ENCODE measurements at places on chromosomes 13 and 19. TPM values are rescaled to one million over a fixed set of nuclear protein-coding genes. Genes with fewer than 3 reads are reported as not detected.
A peak's percentile ranks its signal among the peaks of the same experiment; 100 is the strongest.

- DNase-seq, result no peak
Measured at GRCh38 chr19:33392341-33393285, 19.1 kb downstream of the CEBPG start.

GRCh38 chr13:41562541-41563178 lies 105.3 kb downstream of the RGCC start:
- no peak for DNase-seq

S1PR2 gene
- total RNA-seq, result 3.0 TPM

TMEM59L gene
- total RNA-seq, result not detected

- no peak for DNase-seq
Measured at GRCh38 chr19:19259741-19260140, 13.4 kb downstream of the TM6SF2 start.

FEM1A gene
- 15.2 TPM for total RNA-seq

DNA sequence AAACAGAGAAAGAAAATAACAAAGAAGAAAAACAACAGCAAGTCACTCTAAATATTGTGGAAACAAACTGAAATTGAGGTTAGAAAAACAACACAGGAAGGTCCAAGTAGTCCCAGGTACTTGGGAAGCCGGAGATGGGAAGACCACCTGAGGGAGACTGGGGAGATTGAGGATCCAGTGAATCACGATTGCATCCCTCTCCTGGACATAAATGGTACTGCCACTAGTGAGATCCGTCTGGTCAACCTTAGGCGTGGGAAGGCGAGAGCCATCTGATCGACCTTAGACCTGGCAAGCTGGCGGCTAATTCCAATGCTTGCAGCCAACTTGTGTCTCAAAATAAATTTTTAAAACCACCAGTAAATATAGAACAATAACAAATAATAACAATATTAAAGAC lies 81.9 kb downstream of the ZNF726 start:
- DNase-seq, result no peak

DNA sequence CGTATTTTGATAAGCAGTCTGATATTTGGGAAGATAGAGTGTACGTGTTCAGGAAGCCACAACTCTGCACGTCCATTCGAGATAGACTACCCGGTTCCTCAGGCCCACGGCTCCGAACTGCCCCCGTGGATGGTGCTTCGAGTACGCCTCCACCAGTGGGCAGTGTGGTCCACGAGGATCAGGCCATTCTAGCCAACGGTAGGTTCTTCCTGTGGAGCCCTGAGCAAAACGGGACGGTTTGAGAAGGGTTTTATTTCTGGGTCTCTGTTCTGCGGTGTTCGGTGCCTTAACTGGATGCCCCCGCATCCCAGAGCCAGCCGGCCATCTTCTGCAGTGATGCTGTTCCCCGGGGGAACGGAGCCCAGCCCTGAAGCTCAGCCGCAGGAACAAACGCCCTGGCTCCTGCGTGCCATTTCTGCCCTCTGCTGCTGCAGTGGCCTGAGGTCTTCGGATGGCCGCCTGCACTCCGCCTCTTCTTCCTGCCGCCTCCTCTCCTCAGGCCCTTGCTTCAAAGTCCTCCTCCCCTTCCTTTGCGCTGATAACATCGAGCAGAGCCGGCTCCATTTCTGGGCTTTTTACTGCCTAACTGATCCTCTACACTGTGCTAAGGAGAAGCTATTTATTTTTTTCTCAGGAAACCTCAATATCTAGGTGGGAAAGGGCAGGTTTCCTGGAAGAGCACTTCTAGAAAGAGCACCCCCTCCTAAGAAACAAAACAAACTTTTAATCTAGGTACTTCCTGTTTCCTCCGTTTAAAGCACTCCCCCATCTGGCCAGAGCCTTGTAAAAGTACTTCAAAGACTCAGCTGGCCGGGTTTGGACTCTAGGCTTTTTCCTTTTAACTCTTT lies 36.2 kb upstream of the SLC46A3 start:
- DNase-seq, result no peak

DNA sequence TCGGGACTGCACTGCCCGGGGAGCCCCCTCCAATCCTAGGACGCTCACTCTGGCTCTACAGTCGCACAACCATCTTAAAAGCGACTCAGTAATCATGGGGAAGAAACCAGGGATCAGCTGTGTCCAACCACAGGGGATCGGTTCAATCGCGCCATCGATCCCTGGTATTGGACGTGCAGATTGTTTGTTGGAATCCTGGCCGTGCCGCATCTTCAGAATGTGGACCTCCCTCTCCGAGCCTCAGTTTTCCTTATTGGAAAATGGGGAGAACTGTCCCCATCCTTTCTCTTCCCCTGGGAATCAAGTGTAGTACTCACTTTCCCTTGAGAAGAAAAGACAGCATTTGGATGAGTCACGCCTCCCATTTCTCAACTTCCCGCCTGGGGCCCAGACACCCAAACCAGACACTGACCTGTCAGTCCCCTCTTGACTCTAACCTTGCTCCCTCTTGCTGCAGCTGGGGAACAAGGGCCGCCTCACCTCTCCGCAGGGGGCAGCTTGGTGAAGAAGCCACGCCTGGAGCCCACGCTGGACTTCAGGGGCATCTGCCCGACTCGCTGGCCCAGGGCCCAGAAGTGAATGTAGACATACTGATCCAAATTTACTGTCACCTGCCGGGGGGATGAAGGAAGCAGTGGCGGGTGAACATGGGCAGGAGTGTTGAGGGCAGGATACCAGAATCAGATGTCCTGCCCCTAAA lies 17.6 kb downstream of the EMP3 start:
- no peak for DNase-seq

- no peak for DNase-seq
Measured at GRCh38 chr13:100789968-100790367, 115.4 kb upstream of the TMTC4 start.

GRCh38 chr19:2055931-2056836 lies 5.1 kb upstream of the MKNK2 start:
- no peak for DNase-seq

- no peak for DNase-seq
Measured at GRCh38 chr19:47497821-47498520, 14.0 kb upstream of the KPTN start.

- no peak for DNase-seq
Measured at GRCh38 chr13:45410001-45410400, 8.2 kb downstream of the SLC25A30 start.

IRF2BP1 gene
- 33.8 TPM for total RNA-seq

- DNase-seq, result no peak
Measured at GRCh38 chr13:108377646-108378206, 108.2 kb downstream of the TNFSF13B start.

SLC7A9 gene
- 0.93 TPM for total RNA-seq

- no peak for DNase-seq
Measured at GRCh38 chr13:43730642-43731041, 56.1 kb downstream of the ENOX1 start.

GRCh38 chr19:56124578-56124977 lies 3.5 kb upstream of the ZNF787 start:
- DNase-seq, result no peak

DNA sequence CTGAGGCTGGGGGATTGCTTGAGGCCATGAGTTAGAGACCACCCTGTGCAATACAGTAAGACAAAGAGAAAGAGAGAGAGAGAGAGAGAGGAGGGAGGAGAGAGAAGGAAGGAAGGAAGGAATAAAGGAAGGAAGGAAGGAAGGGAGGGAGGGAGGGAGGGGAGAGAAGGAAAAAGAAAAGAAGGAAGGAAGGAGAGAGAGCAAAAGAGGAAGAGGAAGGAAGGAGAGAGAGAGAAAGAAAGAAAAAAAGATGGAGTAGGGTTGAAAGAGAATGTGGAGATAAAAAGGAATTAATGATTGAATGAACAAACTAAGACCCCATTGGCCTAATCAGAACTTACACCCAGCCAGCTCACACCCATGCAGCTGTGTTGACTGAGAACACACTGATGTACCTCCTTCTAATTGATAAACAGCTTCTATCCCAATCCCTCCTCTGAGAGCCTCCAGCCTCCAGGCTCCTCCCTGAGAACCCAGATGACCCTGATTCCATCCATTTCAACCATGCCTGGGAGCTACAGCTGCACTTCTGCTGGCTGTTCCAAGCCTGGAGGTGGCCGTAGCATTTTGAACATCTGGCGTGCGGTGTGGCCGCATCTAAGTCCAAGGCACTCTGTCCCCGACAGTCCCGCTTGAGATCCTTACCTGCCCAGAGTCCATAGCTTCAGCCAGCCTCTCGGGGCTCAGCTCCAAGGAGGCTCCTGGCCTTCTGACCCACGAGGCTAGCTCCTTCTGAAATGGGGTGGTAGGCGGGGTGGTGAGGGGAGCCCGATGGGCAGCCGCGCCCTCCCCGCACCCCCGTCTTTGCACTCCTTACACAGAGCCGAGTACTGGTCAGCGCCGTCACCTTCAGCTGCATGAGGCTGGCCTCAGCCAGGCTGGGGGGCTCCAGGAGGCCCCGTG lies 1.1 kb downstream of the PRODH2 start:
- no peak for DNase-seq

DNA sequence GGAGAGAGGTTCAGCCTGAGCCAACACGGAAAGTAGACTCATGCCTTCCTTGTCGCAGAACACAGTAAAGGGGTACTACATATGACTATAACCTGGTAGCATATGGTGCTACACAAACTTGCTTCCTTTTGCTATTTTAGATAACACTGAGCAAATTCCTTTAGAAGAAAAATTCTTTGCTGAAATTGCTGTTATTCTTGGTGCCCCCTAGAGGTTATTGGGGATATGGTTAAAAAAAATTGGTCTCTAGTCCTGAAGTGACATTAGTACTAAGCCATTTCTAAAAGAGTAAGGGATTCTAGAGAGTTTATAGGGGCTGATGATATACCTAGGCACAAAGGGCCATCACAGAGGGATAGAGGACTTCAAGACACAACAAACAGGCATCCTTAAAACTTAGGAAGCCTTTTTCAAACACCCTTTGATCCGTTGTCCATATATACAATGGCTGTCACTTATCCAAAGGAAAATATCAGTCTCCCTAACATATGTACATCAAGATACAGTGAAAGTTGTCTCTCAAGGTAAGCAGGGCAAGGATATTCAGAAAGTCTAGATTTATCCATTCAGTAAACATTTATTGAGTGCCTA lies 13.9 kb upstream of the HS6ST3 start:
- DNase-seq, result no peak

FXYD1 gene
- total RNA-seq, result 1.1 TPM

DNA sequence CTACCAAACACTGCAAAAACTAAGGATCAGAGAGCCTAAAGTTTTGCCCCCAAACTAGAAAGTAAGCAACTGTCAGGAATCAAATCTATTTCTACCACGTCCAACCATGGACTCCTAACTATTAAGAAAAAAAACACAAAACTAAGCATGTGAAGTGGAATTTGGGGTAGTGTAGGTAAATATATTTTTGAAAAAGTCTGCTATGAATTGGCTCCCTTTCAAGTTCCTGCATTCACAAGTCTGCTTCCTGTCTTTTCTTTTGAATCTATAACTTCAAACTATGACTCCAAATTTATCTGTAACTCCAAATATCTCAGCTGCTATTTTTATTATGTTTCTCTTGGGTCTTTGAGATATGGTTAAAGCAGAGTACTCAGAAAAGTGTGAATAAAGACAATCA lies 47.0 kb downstream of the PCDH9 start:
- DNase-seq, result no peak

IL11 gene
- 0.21 TPM for total RNA-seq

CDC42EP5 gene
- not detected for total RNA-seq

GRCh38 chr19:54817670-54818536 lies 1.6 kb downstream of the KIR3DL1 start:
- no peak for DNase-seq

- no peak for DNase-seq
Measured at GRCh38 chr19:55116232-55116858, 1.1 kb downstream of the PPP1R12C start.

GRCh38 chr19:17414097-17414496 lies 5.8 kb upstream of the MVB12A start:
- no peak for DNase-seq

SIGLEC12 gene
- total RNA-seq, result not detected

LHFPL6 gene
- total RNA-seq, result not detected

DNA sequence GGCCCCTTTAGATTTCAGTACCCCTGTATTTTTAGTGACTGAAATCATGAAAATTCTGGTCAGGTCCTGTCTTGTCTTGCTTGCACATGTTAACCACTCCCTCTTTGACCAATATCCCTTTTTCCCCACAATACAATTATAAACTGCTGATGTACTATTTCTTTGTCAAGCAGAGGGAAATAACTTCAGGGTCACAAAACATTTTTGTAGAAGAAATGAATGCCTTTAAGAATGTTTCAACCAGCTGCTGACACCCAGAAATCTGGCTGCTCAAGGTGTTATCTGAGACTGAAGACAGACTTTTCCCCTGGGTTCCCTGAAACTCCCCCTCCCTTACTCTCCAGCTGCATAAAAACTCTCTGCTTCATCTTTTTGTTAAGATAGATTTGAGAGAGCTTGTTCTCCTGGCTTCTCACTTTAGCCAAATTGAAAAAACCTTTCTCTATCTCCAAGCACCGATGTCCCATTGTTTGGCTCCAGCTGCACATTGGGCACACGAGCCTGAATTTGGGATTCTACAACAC lies 18.4 kb upstream of the ACOD1 start:
- no peak for DNase-seq

LRFN3 gene
- total RNA-seq, result 11.2 TPM

SLC27A1 gene
- total RNA-seq, result 9.4 TPM

DNA sequence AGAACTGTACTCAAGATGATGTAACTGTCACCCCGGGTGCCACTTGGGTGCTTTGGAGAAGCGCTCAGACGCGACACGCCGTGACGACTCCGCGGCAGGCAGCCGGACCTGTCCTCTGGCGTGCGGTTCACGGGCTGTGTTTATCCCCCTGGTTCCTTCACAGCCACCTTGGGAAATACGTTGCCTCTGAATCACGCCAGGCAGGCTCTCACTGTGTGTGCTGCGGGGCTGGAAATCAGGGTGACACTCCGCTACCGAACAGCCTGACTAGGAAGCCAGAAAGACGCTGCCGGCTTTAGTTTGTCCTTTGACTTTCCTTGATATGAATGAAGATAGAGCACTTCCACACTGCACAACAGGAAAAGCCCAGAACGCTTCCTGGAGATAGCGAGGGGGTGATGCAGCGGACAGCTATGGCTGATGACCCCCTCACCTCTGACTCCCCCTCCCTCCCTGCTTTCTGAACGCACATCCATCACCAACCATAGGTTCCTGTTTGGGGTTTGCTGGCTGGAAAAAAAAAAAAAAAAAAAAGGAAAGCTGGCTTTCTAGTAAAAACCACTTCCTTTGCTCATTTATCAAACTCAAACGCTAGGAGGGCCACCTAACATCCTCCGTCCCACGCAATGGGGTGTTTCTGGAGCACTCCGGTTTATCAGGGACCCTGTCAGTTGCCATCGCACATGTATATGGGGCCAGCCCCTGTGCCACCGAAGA lies 3.7 kb upstream of the GP6 start:
- DNase-seq, result peak; percentile 41

GRCh38 chr19:32489971-32490370 lies 84.4 kb downstream of the DPY19L3 start:
- DNase-seq, result no peak

- DNase-seq, result peak; percentile 11
Measured at GRCh38 chr19:13430790-13431582, 75.3 kb downstream of the CACNA1A start.

Data from naive thymus-derived CD8-positive, alpha-beta T cell (primary cell).